Activated CD4-positive, alpha-beta T cell treated with anti-CD3 and anti-CD28 coated beads for 4 hours (primary cell): ENCODE measurements at places on chromosomes 7 and 10.
A peak's percentile ranks its signal among the peaks of the same experiment; 100 is the strongest.

GRCh38 chr10:131722525-131723264, 178.1 kb upstream of the PPP2R2D start:
- no peak for DNase-seq

GRCh38 chr10:7287377-7287776, 123.5 kb downstream of the SFMBT2 start:
- DNase-seq: no peak

DNA sequence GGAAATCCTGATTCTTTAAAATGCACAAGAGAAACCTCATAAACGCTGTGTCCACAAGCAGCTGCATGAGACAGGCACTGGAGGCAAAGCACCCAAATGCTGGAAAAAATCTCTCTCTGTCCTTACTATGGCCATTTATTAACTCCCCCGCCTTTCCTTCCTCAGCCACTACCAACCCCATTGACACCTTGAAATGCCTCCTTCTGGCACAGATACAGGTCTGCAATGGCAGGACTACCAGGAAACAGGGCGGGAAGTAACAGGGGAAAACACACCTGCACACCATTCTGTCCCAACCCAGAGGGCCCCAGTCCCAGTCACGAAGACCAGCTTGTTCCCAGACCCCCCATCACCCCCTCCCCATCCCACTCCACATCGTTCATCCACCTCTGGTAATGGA, 224.3 kb downstream of the PARD3 start:
- no peak for DNase-seq

DNA sequence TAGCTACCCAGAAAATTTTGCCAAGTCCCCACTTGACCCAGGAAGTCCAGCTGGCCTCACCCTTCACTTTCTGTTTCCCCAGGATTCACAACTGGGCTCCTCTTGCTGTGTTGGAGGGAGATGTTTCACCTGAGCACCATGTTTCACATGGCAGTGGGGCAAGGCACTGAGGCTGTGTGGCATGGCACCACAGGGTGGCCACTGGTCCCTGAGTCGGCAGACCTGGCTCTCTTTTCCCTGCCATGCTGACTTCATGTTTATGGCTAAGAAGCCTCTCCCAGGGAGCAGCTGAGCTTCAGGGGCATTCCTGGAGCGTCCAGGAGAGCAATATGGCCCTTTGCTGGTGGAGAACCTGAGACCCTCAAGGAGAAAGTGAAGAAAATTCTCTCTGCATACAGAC, 266.9 kb downstream of the RPS24 start:
- DNase-seq: no peak

DNA sequence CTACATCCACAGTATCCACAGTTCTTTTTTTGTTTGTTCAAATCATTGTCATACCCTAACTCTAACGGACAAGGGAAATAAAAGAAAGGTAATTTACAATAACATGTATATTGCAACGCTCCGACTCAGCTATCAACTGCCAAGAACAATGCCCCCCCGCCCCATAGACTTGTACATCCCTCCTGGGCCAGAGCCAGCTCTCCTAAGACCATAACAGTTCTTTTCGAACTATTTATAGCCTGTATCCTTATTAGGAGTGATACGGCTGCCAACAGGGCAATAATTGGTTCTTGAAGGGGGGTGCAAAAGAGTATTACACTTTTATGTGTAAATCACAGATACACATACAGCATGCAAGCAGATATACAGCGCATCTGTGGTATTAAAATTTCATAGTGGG, 495.7 kb downstream of the GALNT17 start:
- no peak for DNase-seq

- no peak for DNase-seq
Observed at GRCh38 chr10:96448021-96448457, 65.7 kb downstream of the TLL2 start.

GRCh38 chr10:99521765-99522469, 10.8 kb upstream of the NKX2-3 start:
- no peak for DNase-seq

- DNase-seq: no peak
Observed at GRCh38 chr10:98353170-98353569, 61.8 kb downstream of the PYROXD2 start.

DNA sequence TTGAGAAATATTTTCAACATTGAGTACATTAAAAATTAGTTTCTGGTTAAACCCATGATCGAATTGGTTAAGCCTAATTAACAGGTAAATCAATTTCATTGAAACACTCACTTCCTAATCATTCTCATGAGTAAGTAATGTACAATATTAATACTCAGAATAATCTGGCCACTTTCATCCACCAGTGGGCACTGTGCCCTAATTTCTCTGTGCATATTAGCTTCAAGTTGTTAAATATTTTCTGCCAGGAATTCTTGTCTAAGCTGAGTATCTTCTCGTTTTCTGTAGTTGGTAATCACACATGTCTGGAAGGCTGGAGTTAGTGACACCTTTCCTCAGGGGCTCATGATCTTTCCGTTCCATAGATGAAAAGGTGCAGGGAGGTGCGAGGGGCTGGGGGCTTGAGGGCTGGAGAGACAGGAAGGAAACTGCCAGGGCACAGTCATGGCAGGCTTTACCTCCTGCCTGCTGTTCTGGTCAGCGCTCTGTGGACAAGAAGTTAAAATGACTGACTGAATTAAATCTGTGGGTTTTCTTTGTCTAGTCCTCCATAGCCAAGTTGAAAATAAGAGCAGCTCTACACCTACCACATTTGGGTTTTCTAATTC, 71.9 kb downstream of the WIPF3 start:
- DNase-seq: no peak

DNA sequence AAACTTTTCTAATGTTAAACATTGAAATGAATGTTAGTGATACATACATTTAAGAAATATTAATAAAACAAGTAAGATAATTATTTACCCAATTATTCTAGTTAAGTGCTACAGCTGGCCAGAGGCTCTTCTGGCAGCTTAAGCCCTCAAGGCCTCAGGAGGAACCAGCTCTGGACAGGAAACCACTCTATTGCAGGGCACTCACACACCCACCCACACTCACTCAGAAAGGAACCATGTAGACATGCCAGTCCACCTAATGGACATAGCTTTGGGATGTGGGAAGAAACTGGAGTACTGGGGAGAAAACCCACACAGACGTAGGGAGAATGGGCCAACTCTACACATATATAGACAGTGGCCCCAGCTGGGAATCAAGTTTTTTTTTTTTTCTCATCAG, 28.2 kb downstream of the UMAD1 start:
- DNase-seq: no peak

- DNase-seq: no peak
Observed at GRCh38 chr7:44727158-44727936, 21.3 kb upstream of the ZMIZ2 start.

DNA sequence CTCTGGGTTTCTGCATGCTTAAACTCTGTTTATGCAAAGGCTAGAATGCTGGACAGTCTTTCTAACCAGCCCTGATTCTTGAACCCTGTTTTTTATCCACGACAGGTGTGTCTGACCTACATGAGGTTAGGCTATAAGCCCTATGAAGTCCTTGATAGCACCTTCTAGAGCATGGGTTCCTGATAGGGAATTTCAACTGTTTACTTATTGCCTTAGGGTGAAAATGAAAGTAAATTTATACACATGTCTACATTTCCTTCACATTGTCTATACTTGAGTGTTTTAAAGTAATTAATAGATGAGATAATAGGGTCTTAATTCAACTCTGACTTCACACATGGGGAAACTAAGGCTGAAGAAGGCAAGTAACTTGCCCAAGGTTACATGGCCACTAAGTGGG, 35.5 kb downstream of the ADRA2A start:
- DNase-seq: no peak

- DNase-seq: peak; percentile 9
Observed at GRCh38 chr10:4652111-4653010, 173.6 kb upstream of the AKR1E2 start.

GRCh38 chr7:152522571-152523067, 86.8 kb upstream of the KMT2C start:
- DNase-seq: no peak

DNA sequence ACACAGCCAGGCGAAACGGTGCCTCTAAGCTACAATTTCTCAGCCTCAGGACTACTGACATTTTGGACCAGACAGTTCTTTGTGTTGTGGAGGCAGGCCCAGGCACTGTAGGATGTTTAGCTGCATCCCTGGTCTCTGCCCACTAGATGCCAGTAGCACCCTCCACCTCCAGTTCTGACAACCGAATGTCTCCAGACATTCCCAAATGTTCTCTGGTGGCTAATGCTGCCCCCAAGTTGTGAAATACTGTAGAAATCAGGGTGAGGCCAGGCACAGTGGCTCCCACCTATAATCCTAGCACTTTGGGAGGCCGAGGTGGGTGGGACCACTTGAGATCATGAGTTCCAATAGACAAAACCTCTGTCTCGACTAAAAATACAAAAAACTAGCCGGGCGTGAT, 18.2 kb downstream of the HNRNPF start:
- DNase-seq: no peak

- no peak for DNase-seq
Observed at GRCh38 chr7:78172267-78172757, 373.7 kb downstream of the PHTF2 start.

DNA sequence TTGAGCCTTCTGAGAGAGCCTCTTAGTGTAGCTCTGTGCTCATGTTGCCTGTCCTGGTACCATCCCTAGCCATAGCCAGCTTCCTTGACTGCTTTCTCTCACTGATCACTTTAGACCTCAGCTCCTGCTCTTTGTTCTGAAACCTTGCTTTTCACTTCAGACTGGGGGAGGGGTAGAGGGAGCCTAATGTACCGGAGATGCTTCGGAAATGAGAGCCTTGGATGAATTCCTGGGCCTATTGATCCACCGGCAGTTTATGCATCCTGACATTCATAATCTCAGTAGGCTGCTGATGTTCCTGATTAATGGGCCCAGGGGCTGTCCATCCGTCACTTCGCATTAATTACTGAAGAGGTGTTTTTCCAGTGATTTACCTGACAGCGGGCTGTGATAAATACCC, 38.8 kb downstream of the R3HCC1L start:
- DNase-seq: no peak

- no peak for DNase-seq
Observed at GRCh38 chr7:30965372-30965771, 1.6 kb downstream of the GHRHR start.

GRCh38 chr7:104358446-104359132, 30.2 kb downstream of the LHFPL3 start:
- DNase-seq: no peak

DNA sequence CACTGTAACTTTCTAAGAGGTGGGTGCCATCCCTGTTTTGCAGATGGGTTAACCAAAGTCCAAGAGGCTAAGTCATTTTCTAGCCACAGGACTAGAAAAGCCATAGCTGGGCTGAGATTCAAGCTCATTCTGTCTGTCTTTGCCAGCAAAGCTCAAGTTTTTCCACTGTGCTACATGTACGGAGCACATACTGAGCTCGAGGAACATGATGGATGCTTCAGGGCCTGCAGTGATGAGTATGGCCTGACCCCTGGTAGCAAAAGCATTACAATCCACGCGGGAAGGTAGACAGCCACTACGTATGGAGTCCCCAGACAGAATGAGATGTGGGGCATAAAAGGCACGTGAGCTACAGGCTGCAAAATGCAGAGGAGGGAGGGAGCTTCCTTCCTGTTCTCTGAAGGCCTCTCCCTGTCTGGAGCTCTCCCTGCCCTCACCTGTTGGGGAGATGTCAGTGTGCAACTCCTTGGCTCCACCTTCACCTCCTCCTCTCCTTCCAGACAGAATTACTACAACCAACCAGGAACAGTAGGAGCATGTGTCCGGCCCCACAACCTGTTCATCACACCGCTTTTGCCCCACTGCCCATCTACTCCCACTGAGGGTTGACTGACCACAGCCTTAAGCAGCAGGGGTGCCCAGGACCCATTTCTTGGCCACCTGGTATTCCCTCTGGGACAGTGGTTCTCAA, 16.4 kb downstream of the ITPRIP start:
- DNase-seq: no peak

DNA sequence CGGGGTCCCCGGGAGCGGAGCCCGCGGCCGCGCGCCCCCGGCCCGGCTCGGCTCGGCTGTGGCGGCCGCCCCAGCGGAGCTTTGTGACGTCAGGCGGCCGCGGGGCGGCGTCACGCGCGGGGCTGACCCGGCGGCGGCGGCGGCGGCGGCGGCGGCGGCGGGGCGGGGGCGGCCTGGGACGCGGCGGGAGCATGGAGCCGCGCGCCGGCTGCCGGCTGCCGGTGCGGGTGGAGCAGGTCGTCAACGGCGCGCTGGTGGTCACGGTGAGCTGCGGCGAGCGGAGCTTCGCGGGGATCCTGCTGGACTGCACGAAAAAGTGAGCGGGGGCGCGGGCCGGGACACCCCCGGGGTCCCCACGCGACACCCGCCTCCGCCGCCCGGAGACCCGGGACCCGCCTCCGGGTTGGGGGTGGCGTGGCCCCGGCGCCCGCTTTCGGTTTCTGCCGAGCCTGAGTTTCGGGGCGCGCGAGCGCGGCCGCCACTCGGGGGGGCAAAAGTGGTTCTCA, at the start of gene PWWP2B:
PWWP2B (plus strand) TSS at position 165 of the 506 bp plus-strand sequence; CDS start at position 192, 27 bp downstream.
- peak; percentile 70 for DNase-seq

DNA sequence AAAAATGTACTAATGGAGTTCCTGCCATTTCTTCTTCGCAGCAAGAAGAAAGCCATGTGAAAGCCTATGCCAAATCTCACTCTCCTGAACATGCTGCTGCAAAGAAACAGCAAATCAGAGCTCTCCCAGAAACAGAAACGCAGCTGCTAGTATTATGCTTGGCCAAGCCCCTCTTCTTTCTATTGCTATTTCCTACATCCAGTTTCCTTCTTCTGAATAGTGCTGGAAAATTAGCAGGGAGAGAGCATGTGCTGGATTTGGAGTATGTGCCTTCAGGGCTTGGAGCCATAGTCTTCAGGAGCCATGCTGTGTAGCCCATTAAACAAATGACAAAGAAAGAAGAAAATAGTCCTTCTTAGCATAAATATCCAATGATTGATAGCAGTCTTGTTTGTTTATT, 852.0 kb upstream of the PHF14 start:
- no peak for DNase-seq

DNA sequence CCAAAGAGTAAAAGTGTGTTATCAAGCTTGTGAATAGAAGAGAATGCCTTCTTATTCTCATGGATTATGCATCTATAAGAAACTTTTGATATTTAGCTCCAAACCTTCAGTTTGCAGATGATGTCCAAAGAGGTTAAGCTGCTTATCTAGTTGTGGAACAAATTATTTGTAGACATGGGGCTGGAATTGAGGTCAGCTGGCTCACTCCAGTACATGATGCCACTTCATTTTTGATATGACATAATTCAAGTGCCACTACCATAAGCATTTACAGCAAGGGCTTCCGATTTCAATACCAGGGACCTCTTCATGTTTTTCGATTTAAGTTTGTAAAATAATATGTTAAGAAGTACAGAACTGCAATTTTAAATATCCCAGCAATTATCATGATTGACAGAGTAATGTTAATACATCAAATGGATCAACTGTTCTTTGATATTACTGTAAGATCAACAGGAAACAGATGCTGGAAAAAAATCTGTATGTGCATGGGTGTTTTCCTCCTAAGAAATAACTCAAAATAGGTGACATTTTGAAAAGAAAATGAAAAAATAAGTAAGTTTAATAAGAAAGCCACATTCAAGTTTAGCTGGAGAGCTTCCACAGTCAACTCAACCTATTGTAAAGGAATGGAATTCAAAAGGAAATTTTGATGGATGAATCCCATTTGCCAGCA, 12.7 kb downstream of the FAM3C start:
- DNase-seq: no peak
